Hepatocyte (in vitro differentiated cells): ENCODE measurements at places on chromosomes 7 and 10.

- no peak overlapping the region for H3K27ac ChIP-seq
- DNase-seq: no peak
- H3K4me3 ChIP-seq: no peak overlapping the region
- no peaks in the 10 kb centered on the region for H3K36me3 ChIP-seq
These were observed 577.5 kb downstream of the INHBA start for GRCh38 chr7:41125343-41125742.

DNA sequence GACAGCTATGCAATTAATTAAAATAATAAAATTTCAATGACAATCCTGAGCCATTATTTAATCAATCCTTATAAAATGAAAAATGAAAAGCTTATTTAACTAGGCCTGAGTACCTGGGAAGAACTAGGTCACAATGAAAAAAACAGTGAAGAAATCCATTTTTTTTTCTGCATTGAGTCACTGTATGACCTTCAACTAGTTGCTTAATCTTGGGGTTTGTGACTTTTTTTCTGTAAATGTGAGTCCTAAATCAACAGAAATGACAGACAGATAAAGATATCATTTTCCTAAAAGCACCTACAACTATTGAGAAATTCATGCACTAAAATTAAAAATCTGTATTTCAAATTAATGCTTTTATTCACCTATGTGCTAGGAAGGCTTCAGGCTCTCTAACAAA is 96.8 kb downstream of the TMEM26 start:
- no peaks in the 10 kb centered on the region for H3K27me3 ChIP-seq
- H3K36me3 ChIP-seq: no peaks in the 10 kb centered on the region
- H3K27ac ChIP-seq: no peak overlapping the region

- H3K4me1 ChIP-seq: no peaks in the 10 kb centered on the region
- no peak for DNase-seq
- no peak overlapping the region for H3K27ac ChIP-seq
These were observed 44.8 kb upstream of the EMX2 start for GRCh38 chr10:117497736-117498135.

DNA sequence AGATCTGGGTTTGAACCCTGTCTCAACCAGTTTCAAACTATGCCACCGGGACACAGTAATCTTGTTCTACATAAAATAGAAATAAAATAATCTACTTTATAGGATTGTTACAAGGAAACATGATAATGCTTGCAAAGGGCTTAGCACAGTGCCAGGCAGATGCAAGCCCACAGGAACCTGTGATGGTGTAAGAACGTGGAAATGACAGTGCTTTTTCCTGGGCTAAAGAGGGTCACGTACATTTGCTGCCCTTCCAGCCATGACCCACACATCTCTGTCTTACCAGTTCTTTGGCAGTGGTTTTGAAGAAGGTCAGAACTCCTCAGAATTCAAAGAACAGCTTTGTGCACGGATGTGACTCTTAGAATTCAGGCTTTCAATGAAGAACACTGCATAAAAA is 282.9 kb downstream of the CSTF2T start:
- H3K4me3 ChIP-seq: no peak overlapping the region
- no peak for DNase-seq
- no peaks in the 10 kb centered on the region for H3K36me3 ChIP-seq
- H3K27me3 ChIP-seq: no peaks in the 10 kb centered on the region
- no peak overlapping the region for H3K27ac ChIP-seq

- no peaks in the 10 kb centered on the region for H3K36me3 ChIP-seq
- no peaks in the 10 kb centered on the region for H3K4me1 ChIP-seq
- no peaks in the 10 kb centered on the region for H3K27me3 ChIP-seq
- H3K4me3 ChIP-seq: no peak overlapping the region
These were observed 8.5 kb upstream of the ANKRD61 start for GRCh38 chr7:6022707-6023106.

- no peaks in the 10 kb centered on the region for H3K4me1 ChIP-seq
- no peaks in the 10 kb centered on the region for H3K36me3 ChIP-seq
- H3K4me3 ChIP-seq: no peak overlapping the region
- no peak overlapping the region for H3K27ac ChIP-seq
These were observed 168.4 kb upstream of the IMMP2L start for GRCh38 chr7:111730476-111731300.

- DNase-seq: no peak
- no peak overlapping the region for H3K27ac ChIP-seq
- H3K4me1 ChIP-seq: no peaks in the 10 kb centered on the region
- no peak overlapping the region for H3K4me3 ChIP-seq
- no peaks in the 10 kb centered on the region for H3K27me3 ChIP-seq
- H3K36me3 ChIP-seq: no peaks in the 10 kb centered on the region
These were observed 113.6 kb upstream of the NFE2L3 start for GRCh38 chr7:26038201-26038990.

GRCh38 chr10:122254831-122255230 is 16.3 kb upstream of the BTBD16 start:
- H3K4me1 ChIP-seq: no peaks in the 10 kb centered on the region
- DNase-seq: no peak
- H3K4me3 ChIP-seq: no peak overlapping the region
- H3K27ac ChIP-seq: no peak overlapping the region

- H3K27ac ChIP-seq: peak overlapping the region; percentile 61
- H3K27me3 ChIP-seq: no peaks in the 10 kb centered on the region
- peak overlapping the region; percentile 46 for H3K4me3 ChIP-seq
- no peaks in the 10 kb centered on the region for H3K4me1 ChIP-seq
- DNase-seq: peak; percentile 88
- H3K36me3 ChIP-seq: no peaks in the 10 kb centered on the region
These were observed 65.3 kb downstream of the OR13A1 start for GRCh38 chr10:45249978-45250693.

DNA sequence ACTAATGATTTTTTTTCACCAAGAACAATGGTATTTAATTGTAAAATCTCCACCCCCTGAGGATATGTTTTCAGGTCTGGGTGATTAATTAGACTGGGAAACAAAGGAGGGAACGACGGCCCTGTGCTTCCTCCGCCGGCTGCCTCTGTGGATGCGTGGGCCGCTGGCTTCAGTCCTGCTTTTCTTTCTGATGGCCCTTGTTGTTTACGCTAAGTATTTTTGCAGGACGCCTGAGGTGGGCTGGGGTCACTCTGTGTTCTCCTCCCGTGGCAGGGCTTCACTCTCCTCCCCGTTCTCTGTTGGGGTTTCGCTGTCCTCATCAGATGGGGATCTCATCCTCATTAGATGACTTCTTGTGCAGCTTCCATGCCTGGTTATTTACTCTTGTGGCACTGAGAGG is 5.2 kb upstream of the ACBD5 start:
- no peak overlapping the region for H3K27ac ChIP-seq
- no peak overlapping the region for H3K4me3 ChIP-seq
- no peaks in the 10 kb centered on the region for H3K27me3 ChIP-seq
- DNase-seq: no peak
- H3K4me1 ChIP-seq: peaks cover 19% of the 10 kb centered on the region

DNA sequence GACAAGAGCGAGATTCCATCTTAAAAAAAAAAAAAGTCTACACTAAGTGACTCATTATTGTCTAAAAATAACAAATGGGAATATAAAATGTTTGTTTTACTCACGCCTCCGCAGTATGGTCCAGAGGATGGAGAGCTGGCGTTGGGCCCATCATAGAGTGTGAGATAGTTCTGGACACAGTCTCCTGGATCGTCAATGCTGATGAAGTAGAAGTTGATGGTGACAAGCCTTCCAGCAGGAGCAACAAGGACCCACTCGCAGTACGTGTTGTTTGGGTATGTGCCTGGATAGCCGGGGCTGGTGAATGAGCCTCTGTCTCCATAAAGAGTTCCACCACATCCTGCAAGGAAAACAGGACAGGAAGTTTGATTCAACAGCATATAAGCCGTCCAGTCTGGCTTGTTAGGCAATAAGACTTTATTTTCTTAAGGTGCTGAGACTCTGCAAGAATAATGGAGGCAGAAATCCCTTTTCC is 11.5 kb upstream of the RSU1 start:
- H3K4me3 ChIP-seq: no peak overlapping the region
- H3K27ac ChIP-seq: no peak overlapping the region
- no peak for DNase-seq

DNA sequence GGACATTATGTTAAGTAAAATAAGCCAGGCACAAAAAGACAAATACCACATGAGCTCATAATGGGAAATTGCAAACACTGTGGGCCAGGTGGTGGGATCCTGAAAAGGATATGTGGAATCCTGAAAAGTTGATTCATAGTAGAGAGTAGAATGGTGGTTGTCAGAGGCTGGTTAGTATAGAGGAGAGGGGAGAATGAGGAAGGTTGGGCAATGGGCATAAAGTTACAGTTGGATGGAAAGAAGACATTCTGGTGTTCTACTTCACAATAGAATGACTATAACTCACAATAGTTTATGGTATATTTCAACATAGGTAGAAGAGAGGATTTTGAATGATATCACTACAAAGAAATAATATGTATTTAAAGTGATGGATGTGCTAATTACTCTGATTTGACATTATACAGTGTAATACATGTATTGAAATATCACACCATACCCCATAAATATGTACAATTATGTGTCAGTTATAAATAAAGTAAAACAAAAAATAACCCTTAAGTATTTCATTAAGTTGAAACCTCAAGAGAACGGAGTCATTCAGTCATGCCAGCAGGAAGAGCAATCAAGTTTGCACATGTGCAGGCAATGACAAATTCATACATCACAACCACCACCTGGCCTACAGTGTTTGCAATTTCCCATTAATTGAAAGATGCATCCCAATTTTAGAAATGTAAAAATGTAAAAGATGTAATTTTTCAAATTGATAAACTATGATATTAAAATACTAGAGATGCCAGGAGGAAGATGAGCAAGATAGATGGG is 156.7 kb downstream of the MAGI2 start:
- no peak for DNase-seq
- no peak overlapping the region for H3K27ac ChIP-seq

- H3K36me3 ChIP-seq: no peaks in the 10 kb centered on the region
- no peaks in the 10 kb centered on the region for H3K27me3 ChIP-seq
- peaks cover 10% of the 10 kb centered on the region for H3K4me1 ChIP-seq
- no peak overlapping the region for H3K4me3 ChIP-seq
These were observed 197.4 kb upstream of the PRPS1L1 start for GRCh38 chr7:18225067-18225466.

GRCh38 chr7:1197997-1198625 is 34.6 kb upstream of the UNCX start:
- H3K4me3 ChIP-seq: no peak overlapping the region
- H3K27ac ChIP-seq: peak overlapping the region; percentile 45
- H3K4me1 ChIP-seq: peaks cover 5% of the 10 kb centered on the region

- no peak for DNase-seq
- H3K4me1 ChIP-seq: peaks cover 3% of the 10 kb centered on the region
- H3K27ac ChIP-seq: no peak overlapping the region
- no peak overlapping the region for H3K4me3 ChIP-seq
These were observed 382.4 kb downstream of the ARL4A start for GRCh38 chr7:13069841-13070240.

GRCh38 chr7:107103369-107103768 is 58.9 kb downstream of the PRKAR2B start:
- no peak overlapping the region for H3K4me3 ChIP-seq
- H3K27me3 ChIP-seq: no peaks in the 10 kb centered on the region
- DNase-seq: no peak
- no peaks in the 10 kb centered on the region for H3K36me3 ChIP-seq

GRCh38 chr10:72106154-72106849 is 18.0 kb upstream of the SPOCK2 start:
- H3K4me1 ChIP-seq: peaks cover 16% of the 10 kb centered on the region
- no peak for DNase-seq
- no peaks in the 10 kb centered on the region for H3K27me3 ChIP-seq
- no peaks in the 10 kb centered on the region for H3K36me3 ChIP-seq
- no peak overlapping the region for H3K4me3 ChIP-seq

DNA sequence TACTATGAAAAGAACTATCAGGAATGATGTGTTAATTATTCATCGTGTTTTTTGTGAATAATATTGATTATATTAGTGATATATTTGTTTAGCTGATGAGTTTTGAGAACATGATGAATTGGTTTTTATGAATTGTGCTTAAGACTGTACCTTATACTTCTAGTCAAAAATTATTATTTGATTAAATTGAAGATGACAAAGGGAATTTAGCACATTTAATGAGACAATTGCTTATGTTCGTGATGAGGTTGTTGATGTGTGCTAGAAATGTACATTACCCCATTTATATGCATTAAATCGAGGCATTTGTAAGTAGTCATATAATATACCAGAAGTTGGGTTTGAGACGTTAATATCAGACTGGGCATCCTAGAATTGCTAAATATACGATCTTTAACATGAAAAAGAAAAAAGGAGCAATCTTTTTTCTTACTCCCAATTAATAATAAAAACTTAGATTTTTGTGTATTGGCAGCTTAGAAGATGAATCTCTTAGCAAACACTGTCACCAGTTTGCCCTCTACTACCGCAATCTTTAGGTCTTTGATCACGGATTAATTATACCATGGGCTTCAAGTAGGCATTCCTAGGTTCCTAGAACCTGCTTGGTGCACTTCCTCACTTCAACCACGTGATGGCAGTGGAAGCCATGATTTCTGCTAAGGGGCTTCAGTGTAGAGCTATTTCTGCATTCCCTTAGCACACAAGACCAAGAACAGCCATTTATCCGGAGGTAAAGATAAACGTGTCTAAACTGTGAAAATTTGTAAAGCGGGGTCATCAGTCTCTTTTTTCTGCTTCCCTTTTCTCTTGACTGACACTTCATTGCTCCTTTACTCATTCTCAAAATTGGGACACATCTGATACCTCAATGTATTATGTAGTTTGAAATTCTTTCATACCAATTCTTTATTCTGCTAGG is 1.6 kb downstream of the KLHDC10 start:
- peak; percentile 88 for DNase-seq
- H3K4me1 ChIP-seq: peaks cover 19% of the 10 kb centered on the region
- no peaks in the 10 kb centered on the region for H3K36me3 ChIP-seq
- H3K27me3 ChIP-seq: no peaks in the 10 kb centered on the region
- peak overlapping the region; percentile 56 for H3K4me3 ChIP-seq

DNA sequence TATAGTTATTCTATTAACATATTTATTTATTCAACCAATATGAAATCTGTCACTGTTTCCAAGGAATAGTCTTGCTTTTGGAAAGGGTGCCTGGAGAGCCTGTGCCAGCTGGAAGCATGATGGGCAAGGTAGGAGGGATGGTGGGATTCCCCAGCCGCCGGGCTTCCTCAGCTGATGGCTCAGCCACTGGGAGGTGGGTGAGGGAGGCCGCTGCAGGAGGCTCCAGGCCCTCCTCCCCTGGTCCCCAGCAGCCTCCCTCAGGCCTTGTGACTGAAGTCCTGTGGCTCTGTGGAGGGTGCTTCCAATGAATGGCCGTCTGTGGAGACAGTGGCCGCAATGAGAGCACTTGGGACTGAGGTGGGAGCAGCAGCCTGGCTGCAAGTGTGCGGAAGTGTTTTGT is 27.0 kb downstream of the SPAG6 start:
- H3K27ac ChIP-seq: no peak overlapping the region
- no peaks in the 10 kb centered on the region for H3K36me3 ChIP-seq
- H3K27me3 ChIP-seq: no peaks in the 10 kb centered on the region
- no peaks in the 10 kb centered on the region for H3K4me1 ChIP-seq

GRCh38 chr10:5234106-5234860 is 37.6 kb downstream of the AKR1C4 start:
- H3K4me3 ChIP-seq: no peak overlapping the region
- no peaks in the 10 kb centered on the region for H3K27me3 ChIP-seq

DNA sequence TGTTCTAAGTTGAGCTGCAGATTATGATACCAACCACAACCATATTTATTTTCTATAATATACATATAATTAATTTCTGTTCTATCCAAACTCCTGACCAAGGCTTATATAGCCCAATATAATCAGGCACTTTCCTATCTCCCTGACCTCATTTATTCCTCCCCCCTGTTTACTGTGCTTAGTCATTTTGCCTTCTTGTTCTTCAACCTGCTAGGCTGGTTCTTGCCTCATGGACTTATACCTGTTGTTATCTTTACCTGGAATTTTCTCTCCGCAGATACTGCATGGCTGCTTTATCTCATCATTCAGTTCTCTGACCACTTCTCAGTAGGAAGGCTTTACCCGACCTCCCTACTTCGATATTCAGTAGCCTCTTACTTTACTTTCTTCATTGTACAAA is 24.9 kb upstream of the FAM3C start:
- no peak overlapping the region for H3K4me3 ChIP-seq
- H3K27me3 ChIP-seq: no peaks in the 10 kb centered on the region
- H3K36me3 ChIP-seq: no peaks in the 10 kb centered on the region
